ENCODE measurements at places on chromosomes 11 and 22.

GRCh38 chr11:695538-696248, at the start of gene TMEM80:
Gene TMEM80, plus strand, starts transcription at chr11:695816. Its CDS starts 12 bp downstream, at chr11:695828.
- DNase-seq: peak; percentile 97

GRCh38 chr11:6194065-6194581, 4.9 kb upstream of the OR52W1 start:
- DNase-seq: no peak

GRCh38 chr22:45105281-45105702, 58.4 kb upstream of the NUP50 start:
- DNase-seq: no peak

DNA sequence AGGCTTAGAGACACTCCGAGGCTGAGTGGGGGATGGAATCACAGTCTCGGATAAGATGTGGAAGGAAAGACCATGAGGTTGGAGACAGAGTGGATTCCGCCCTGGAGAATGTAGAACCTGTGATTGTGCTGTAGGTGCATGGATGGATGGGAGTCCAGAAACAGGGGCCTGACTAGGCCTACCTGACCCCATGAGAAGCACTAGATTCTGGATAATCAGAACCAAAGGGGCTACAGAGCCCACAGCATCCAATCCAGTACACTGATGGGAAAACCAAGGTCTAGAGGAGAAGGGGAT, 32.3 kb upstream of the FCHSD2 start:
- DNase-seq: no peak

DNA sequence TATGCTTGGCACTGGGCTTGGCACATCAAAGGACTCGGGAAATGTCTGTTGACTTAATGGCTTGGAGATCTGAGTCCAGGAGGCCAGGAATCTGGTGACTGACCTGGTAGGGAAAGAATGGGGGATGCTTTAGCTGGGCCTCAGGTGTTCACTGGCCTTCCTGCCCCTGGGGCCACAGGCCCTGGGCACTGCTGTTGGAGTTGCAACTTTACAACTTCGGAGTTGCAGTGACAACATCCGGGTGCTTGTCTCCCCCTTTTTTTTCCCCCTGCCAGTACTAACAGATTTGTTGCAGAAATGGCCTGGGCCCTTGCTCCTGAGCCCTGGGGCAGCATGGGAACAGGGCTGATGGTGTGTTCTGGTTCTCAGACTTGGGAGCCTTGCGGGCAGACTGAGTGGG, 23.8 kb downstream of the OSBP2 start:
- DNase-seq: no peak

GRCh38 chr11:64396079-64396591, 37.2 kb downstream of the RPS6KA4 start:
- DNase-seq: no peak

DNA sequence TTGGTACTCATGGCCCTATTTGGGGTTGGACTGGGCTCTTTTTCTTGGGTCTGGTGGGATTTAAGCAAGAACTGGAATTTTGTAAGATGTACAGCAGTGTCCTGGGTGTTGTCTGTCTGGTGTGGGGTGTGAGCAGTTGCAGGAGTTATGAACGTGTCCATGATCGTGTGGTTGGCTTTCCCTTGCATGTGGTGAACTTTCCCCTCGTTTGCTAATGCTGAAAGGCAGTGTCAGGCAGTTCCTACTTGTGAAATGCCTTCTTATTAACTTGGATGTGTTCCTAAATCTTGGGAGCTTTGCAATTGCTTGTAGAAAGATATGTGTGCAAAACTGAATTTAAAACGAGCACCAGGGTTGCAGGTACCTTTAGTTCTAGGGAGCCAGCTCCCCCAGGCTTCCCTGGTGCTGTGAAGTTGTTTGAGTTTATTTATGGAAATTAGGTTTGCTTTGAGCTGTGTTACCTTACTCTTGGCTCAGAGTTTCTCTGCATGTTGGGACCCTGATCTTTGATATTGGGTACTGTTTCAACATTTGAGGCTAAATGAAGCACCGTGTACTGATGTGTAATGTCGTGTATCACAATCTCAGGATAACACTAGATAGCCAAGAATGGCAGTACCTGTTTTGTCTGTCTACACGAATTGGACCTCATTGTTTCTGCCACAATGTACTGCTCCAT, 35.8 kb upstream of the HSD17B12 start:
- DNase-seq: no peak

DNA sequence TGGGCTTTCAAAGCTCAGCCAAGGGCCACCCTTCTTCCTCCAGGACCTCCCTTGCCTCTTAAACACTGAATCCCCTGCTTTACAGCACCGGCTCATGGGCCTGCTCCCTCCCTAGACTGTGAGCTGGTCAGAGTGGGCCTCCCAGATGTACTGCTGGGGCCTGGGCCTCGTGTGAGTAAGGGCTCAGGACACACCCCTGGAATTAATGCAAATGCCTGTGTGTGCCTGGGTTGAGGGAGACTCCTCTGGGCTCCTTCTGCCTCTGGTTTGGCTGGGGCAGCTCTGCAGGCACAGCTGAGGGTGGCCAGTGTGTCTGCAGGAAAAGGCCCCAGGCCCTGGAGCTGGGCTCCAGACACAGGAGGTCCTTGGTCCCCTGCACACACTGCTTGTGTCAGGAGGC, 24.2 kb downstream of the ALX4 start:
- no peak for DNase-seq

DNA sequence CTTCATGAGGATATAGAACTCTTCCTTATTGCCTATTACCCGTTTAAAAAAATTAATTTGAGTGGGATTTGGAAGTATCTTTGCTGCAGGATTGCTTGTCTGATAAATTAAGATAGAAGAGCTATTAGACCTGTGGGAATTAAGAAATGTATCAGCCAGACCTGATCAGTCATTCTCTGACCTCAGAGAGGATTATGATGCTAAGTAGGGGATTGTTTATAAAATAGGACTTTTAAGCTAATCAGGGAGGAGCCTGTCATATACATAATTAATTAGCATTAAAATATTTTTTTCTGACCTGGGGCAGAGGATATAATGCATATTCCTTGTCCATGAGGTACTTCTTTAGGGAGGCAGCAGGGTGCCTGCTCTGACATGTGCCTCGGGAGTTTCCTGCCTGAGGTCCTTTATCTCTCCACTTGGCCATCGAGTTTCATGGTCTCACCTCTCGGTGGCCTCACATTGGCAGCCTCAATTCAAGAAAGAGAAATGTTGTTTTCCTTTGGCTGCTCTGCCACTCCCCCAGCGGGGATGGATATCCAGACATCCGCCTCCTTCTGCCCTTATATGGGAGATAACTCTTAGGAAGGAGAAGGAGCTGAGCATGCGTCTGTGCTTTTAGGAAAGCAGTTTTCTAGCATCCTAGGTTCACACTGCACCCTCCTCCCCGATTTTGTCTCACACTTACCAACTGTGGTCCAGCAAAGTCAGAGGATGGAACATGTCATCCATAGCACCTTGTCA, 41.1 kb downstream of the DIXDC1 start:
- peak; percentile 25 for DNase-seq

GRCh38 chr11:134513585-134514120, 101.6 kb upstream of the B3GAT1 start:
- no peak for DNase-seq

DNA sequence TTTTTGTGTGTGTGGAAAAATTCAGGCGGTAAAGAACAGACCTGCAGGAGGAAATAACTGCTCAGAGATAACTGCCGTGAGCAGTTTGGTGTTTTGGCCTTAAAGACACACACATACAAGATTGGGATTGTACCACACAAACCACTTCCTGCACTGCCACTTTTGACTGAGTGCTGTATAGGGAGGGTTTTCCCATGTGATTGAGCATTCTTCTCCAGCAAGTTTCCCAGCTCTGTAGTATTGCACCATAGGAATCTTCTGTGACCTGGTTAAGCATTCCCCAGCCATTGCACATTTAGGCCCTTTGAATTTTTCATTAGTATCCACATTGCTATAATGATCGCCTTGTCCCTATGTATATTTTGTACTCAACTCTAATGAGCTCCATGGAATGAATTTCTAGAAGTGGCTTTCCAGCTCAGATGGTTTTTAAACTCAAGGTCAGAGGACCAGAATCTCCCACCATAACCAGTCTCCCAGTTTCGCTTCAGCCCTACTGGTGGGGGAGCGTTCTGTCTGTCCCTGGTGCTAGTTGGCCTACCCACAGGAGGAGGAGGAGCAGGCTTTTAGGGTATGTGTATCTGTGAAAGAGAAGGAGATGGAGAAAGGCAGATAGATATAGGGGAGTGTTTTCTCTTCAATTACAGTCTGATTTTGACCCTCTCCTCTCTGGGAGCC, 9.3 kb downstream of the CD82 start:
- DNase-seq: no peak

DNA sequence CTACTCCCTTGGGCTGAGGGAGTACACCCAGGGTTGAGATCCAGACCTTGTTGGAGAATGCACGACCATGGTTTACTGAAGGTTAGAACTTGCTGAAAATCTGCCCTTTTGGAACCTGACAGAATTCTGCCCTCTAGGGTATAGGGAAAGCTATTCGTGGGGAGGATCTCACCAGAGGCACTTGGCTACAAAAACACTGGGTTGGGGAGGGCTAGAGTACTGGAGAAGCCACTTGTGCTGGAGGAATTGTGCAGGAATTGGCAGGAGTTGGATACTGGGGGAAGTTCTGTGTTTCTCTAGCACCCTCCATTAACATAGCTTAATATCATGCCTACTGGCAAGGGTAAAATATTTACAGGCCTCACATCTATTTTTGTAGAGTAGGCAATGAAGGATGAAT, 55.8 kb downstream of the PPME1 start:
- no peak for DNase-seq

GRCh38 chr22:44588348-44588747, 90.3 kb upstream of the RTL6 start:
- DNase-seq: no peak

DNA sequence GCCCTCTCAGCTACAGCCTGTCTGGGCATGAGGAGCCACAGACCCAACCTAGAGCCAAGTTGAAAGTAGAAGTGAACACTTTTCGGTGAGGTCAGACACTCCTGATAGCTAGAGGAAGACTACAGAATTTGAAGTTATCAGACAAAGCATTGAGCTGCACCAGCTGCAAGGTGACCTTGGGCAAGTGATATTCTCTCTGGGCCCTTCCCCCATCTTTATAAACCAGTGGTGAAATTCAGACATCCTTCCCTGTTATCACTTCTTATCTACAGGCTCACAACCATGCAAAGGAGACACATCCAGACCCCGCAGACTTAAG, 8.0 kb upstream of the PMM1 start:
- no peak for DNase-seq

GRCh38 chr11:130827451-130828377, 88.6 kb downstream of the SNX19 start:
- DNase-seq: peak; percentile 44

GRCh38 chr22:25169278-25170031, 30.2 kb upstream of the CRYBB3 start:
- no peak for DNase-seq

- no peak for DNase-seq
Measured at GRCh38 chr11:59728913-59729312, 15.3 kb upstream of the OR10V1 start.

GRCh38 chr22:43511276-43511910, 99.6 kb downstream of the MPPED1 start:
- no peak for DNase-seq

GRCh38 chr11:73379189-73379880, 3.1 kb downstream of the RELT start:
- no peak for DNase-seq

DNA sequence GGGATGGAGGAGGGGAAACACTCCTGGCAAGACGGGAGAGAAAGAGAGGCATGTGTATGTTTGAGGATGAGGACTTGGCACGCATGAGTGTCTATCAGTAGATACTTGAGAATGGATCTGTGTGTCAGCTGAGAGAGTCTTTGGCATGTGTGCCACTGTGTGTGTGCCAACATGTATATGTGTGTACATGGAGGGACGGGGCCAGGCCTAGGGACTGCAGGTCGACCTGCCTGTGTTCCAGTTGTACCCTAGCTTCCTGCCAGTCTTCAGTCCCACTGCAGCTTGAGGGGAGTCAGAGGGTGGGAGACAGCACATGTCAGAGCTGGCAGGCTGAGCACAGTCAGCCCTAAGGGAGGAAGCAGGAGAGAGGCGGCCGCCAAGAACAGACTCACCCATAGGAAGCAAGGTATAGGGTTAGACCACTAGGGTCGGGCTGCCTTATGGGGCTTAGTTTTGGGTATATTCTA, 5.6 kb downstream of the CLCF1 start:
- DNase-seq: no peak

DNA sequence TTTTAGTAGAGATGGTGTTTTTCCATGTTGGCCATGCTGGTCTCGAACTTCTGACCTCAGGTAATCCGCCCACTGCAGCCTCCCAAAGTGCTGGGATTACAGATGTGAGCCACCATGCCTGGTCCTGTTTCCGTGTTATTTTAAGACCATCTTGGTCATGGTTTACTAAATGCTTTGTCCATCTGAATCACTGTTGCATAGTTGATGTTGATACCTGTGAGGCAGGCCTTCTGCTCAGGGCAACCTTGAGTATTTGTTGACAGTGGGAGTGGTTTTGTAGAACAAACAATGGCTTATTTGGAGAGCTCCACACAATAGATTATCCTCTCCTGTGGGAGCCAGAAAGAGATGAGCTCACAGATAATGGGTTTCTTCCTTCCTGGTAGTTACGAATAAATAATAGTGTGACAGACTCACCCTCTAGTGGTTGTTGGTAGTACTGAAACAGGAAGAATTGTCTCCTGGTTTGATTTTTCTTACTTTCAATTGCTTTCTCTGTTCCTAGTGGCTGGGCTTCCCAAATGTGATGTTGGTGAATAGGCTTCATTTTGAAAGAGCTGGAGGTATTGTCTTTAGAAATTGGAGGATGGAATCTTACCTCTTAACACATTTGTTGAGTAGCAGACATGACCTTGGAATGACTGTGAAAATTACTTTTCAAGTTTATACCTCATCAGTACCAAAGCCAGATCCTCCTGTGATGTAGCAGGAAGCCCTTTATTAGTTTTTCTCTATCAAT, 39.0 kb downstream of the CTNND1 start:
- peak; percentile 14 for DNase-seq

DNA sequence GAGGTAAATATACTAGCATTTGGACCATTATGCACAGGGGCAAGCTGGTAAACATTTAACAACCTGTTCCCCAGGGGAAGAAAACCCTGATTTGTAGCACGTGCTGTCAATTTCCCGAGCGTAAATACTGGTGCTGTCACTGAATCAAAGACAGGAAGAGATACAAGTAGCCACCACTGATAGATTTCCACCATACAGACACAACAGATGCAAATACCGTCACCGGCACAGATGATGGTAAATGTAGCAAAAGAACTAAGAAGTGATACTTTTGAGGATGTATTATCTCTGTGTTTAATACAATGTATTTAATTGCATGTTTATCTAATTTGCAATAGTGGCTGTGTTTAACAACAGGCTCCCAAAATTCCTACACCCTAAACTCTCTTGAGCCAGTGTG, 39.6 kb downstream of the SHISAL1 start:
- DNase-seq: no peak

DNA sequence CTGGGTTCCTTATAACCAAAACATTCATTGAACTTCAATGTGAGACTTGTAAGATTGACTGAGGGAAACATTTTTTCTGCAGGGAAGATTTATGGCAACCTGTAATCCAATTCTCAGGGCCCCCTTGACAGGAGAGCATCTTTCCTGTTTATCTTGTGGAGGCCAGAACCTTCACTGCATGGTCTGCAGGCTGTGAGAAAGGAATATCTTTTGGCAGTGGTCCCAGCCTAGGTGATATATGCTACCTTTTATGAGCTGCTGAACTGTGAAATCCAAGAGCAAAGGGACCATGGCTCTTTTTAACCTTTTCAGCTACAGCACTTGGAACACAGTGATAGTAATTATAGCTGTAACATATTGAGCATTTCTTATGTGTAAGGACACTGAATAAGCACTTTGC, 590.2 kb upstream of the B3GAT1 start:
- DNase-seq: no peak

GRCh38 chr22:45516163-45516562, 13.5 kb downstream of the FBLN1 start:
- no peak for DNase-seq

GRCh38 chr11:123308077-123308476, 113.0 kb upstream of the CLMP start:
- no peak for DNase-seq
